Activated naive CD4-positive, alpha-beta T cell (primary cell): ENCODE measurements at places on chromosomes 12 and 14.
A peak's percentile ranks its signal among the peaks of the same experiment; 100 is the strongest.

DNA sequence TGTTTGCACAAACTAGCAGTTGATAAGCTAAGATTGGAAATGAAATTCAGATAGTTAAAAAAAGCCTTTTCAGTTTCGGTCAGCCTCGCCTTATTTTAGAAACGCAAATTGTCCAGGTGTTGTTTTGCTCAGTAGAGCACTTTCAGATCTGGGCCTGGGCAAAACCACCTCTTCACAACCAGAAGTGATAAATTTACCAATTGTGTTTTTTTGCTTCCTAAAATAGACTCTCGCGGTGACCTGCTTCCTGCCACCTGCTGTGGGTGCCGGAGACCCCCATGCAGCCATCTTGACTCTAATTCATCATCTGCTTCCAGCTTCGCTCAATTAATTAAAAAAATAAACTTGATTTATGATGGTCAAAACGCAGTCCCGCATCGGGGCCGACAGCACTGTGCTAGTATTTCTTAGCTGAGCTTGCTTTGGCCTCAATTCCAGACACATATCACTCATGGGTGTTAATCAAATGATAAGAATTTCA is 335.6 kb downstream of the TMEM121 start:
- no peak for DNase-seq

DNA sequence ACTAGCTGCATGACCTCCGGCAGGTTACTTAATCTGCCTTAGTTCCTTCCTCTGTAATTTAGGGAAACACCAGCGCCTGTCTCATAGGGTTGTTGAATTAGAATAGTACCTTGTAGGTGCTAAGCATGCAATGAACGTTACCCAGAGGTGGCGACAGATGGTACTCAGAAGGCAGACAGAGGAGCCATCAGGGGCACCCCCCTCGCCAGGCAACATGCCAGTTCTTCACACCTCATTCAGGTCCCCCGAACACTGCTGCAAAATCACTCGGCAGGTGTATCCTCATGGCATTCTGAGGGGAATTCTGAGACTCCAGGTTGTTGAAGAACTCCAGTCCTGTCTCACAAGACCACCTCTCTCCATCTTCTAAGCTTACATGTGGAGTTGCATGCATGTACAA is 10.1 kb downstream of the ISM2 start:
- DNase-seq: no peak

DNA sequence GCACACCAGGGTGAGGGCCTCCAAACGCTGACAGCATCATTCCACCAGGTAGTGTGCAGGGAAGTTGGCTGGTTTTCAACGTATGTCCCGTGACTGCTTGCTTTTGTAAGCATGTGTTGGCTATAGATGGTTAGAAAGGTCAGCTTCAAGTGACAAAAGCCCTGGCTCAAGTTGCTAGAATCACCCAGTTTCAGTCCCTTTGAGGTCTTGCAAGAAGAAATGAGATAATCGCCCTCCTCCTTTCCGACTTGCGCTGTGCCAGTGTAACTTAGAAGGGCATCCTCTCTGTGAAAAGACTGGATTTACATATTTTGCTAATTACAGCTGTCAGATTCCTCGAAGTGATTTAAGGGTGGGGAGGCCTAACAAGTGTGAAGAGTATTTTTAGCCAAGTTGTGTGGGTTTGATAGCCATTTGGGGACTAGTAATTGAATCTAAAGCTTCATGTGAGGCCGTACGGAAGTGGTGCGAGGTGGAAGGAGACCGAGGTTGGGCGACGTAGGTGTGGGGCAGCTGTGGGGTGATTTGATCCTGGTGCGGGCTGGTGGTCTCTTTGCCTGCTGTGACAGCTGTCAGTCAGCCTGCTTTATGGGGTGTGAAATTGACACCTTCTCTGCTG is 94.7 kb downstream of the CHST11 start:
- DNase-seq: no peak

- no peak for DNase-seq
Measured at GRCh38 chr14:75261820-75262219, 16.8 kb upstream of the FOS start.

DNA sequence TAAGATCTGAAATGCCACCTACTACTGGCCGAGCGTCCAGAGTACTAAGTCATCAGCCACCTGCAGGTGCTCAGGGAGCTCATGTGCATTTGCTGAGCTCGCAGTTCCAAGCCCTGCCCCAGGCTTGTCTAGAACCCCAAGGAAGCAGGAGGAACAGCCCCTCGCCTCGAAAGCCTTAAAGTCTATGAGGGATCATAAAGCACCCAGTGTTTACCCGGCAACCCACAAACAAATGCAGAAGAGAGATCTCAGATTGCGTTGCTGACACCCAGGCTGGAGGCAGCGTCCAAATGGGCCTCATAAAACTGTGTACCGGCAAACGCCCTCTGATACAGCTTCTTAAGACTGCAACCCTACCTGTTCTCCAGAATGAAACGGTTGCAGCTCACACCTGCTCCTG is 6.8 kb downstream of the KDM2B start:
- no peak for DNase-seq

DNA sequence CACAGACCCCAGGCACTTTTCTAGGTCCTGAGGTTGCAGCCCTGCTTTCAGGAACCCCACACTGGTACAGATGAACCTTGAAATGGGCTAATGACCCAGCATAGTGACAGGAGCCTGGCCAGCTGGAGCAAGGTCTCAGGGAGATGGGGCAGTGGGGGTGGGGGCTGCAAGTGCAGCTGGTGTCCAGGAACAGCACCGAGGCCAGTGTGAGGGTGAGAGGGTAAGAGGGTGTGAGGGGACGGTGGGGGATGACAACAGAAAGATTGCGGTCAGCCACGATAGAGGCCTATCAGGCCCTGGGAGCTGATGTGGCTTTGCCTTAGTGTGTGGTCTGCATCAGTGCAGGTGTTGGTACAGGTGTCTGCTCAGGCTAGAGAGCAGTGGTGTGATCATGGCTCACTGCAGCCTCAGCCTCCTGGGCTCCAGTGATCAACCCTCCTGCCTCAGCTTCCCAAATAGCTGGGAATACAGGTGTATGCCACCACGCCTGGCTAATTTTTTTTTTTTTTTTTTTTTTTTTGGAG is 59.7 kb downstream of the EP400 start:
- DNase-seq: no peak

DNA sequence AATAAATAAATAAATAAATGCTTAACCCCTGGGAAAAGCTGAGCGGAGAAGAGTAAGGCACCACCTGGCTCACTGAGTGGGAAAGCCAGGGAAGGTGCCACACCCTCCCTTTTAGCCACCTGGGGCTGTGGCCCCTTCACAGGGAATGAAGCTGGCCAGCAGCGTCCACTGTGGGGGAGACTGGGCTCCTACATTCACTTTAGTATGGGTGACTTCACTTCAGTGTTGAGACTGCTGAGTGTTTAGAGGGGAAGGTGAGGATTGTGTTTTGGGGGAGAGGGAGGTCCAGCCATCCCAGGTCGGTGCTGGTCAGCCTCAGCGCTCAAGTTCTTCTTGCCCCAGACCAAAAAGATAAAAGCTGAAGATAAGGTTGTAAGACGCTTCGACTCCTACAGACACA is 1.6 kb downstream of the NAB2 start:
- DNase-seq: no peak

- DNase-seq: no peak
Measured at GRCh38 chr12:42886160-42886559, 296.6 kb upstream of the PRICKLE1 start.

- DNase-seq: no peak
Measured at GRCh38 chr12:52193532-52193931, 1.7 kb upstream of the KRT80 start.

DNA sequence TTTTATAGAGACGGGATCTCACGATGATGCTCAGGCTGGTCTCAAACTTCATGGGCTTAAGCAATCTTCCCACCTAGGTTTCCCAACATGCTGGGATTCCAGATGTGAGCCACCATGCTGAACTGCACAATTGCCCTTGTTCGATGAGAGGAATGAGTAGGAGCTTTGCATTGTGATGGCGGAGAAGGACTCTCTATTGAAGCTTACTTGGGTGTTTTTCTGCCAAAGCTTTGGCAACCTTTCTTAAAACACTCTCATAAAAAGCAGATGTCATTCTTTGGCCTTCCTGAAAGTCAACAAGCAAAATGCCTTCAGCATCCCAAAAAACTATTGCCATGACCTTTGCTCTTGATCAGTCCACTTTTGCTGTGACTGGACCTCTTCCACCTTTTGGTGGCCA is 904.8 kb upstream of the TMEM132C start:
- DNase-seq: no peak

- no peak for DNase-seq
Measured at GRCh38 chr12:76548222-76548837, 11.2 kb downstream of the OSBPL8 start.

- no peak for DNase-seq
Measured at GRCh38 chr14:104383996-104384775, 195.4 kb upstream of the C14orf180 start.

DNA sequence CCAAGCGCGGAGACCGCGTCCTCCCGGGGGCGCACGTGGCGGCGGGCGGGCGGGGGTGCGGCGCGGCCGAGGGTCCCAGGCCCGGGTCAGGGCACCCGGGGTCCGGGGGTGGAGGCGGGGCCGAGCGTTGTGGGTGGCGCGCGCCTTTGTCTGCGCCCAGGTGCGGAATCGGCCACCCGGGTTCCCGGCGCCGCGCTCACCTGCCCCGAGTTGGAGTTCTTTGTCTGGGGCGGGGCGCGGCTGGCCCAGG is 50.1 kb downstream of the LRCOL1 start:
- DNase-seq: no peak

DNA sequence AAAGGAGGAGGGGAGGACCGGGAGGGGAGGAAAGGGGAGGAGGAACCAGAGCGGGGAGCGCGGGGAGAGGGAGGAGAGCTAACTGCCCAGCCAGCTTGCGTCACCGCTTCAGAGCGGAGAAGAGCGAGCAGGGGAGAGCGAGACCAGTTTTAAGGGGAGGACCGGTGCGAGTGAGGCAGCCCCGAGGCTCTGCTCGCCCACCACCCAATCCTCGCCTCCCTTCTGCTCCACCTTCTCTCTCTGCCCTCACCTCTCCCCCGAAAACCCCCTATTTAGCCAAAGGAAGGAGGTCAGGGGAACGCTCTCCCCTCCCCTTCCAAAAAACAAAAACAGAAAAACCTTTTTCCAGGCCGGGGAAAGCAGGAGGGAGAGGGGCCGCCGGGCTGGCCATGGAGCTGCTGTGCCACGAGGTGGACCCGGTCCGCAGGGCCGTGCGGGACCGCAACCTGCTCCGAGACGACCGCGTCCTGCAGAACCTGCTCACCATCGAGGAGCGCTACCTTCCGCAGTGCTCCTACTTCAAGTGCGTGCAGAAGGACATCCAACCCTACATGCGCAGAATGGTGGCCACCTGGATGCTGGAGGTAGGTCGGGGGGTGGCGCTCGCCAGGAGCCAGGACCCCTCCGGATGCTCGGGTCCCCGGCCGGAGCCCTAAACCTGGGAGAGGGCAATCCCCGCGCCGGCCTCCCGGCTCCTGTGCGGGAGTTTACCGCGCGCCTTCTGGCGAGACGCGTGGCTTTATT is at the start of gene CCND2:
Gene CCND2 (plus strand): TSS at position 111 of the 744 bp plus-strand sequence. CDS start 279 bp downstream, at position 390.
- DNase-seq: peak; percentile 38

GRCh38 chr12:50641566-50641965 is 122.3 kb upstream of the ATF1 start:
- DNase-seq: no peak

GRCh38 chr12:86290615-86291014 is 34.4 kb upstream of the MGAT4C start:
- no peak for DNase-seq

DNA sequence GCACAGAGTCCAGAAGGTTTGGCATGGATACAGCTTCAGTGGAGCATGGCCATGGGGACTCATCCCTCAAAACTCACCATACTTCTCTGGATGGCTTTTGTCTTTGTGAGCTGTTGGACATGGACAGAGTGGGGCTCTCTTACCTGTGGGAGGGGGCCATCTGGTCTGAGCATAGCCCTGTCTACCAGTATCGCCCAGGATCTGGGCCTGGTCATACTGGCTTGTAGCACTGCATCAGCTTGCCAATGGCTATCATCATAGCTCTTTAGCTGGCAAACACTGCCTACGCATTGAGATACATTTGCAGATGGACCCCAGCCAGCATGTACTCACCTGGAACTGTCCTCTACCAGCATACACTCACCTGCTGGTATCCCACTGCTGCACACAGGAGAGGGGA is 975.2 kb upstream of the NOVA1 start:
- no peak for DNase-seq

GRCh38 chr12:10167599-10167998 is 4.3 kb downstream of the OLR1 start:
- DNase-seq: no peak

DNA sequence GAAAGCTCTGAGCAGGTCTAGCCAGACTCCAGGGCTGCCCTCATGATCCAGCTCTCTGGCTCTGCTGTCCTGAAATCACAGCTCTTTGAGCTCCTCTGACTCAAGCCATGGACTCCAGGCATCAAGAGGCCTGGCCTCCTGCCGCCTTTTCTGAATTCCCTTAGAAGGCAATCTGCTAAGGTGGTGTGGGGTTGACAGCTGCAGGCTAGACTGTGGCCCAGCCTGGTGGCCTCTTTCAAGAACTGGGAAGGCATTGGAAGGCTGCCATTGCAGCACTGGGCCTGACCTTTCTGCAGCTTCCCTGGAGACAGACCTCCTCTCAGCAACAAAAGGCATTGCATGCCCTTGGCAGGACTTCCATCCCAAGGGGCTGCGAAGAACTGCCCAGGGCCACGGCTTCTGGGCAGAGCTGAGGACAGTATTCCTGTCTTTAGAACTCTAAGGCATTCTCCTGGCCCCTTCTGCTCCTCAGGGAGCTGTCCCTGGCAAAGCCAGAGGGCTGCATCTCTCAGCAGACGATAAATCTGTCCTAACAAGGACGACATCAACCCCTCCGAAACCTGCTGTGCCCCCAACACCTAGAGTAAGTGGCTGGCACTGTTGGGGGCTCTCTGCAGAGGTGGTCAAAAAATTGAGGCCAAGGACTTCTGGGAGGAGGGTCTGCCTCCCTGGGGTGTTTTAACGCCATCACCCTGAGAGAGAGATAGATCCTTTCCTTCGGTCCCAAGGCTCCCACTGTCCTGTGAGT is 115.6 kb downstream of the RBM19 start:
- DNase-seq: no peak

GRCh38 chr12:2689879-2690278 is 104.9 kb upstream of the FKBP4 start:
- DNase-seq: no peak

DNA sequence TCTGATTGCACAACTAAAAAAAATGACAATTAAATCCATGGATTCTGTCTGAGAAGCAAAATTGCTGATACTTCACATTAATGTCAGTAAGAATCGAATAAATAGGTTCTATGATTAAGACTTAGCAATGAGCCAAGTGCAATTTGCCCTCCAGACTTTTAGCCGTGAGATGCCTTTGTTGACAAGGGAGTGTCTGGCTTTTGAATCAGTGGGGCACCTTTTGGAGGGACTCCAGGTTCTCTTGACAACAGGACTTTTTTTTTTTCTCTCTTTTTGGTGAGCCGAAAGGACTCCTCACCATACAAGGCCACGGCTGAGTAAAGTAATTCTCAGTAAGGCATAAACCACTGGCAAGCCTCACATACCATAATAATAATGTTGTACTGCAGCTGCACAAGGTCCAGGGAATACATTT is 4.7 kb upstream of the MDM1 start:
- no peak for DNase-seq

GRCh38 chr12:92362785-92363184 is 217.1 kb upstream of the BTG1 start:
- DNase-seq: no peak

- no peak for DNase-seq
Measured at GRCh38 chr12:84910549-84911241, 1.9 kb downstream of the SLC6A15 start.
